ENCODE measurements at places on chromosomes 1 and 21. TPM values are rescaled to one million over a fixed set of nuclear protein-coding genes. Genes with fewer than 3 reads are reported as not detected.

SNRNP40 gene
- total RNA-seq: 117 TPM

PER3 gene
- 10.4 TPM for total RNA-seq

RGS13 gene
- not detected for total RNA-seq

PLA2G4A gene
- 3.8 TPM for total RNA-seq

LEFTY1 gene
- 65.4 TPM for total RNA-seq

- H3K4me1 ChIP-seq: no peaks in the 10 kb centered on the region
- 0 out of 2 replicates have a peak, but pooled peaks cover 10% of the 10 kb centered on the region for H3K36me3 ChIP-seq
- no peak overlapping the region for H3K27ac ChIP-seq
- DNase-seq: no peak
Measured at GRCh38 chr1:248372394-248372793, 3.2 kb upstream of the OR2T6 start.

DNA sequence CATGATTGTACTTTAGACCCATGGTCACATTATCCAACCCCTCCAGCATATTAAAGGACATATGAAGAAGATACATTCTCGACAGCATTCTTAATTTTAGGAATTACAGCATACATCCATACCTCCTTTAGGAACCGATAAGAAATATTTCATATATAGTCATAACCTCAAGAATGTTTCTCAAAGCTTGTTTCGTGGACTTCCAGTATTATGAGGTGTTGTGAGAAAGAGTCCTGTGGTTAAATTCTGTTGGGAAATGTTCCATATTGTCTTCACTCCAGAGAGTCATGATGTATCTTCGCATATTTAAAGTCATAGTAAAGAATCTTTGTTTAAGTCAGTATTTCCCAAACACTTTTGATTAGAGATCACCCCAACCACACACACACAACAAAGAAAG lies 321.0 kb upstream of the SNX7 start:
- H3K27ac ChIP-seq: no peak overlapping the region
- no peaks in the 10 kb centered on the region for H3K27me3 ChIP-seq
- DNase-seq: no peak

DNA sequence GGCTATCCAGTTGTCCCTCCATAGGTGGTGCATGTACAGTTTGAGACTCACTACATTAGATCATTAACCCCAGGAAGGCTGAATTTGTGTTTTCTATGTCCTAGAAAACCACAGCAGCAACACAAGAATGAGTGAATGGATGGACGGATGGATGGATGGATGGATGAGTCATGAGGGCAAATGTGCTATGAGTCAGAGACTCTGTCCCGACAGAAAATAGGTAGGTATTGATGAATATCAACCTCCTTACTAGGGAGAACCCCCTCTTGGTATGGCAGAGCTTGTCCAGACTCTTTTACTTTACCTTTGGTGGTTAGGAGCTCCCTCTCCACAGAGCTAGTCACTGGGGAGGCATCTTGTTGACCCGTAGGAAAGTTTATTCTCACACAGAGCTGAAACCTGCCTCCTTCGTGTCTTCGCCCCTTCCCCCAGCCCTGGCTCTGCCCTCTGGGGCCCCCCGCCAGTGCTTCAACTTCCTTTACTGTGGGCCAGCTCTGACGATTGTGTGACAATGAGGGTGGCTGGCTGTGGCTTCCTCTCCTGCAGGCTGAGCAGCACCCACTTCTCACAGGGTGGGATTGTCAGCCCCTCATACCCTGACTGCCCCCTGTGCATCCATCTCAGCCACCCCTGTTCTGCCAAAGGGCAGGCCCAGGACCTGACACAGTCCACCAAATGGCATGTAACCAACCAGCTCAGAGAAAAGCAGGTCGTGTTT lies 145.2 kb downstream of the FOXD2 start:
- no peak overlapping the region for H3K27ac ChIP-seq
- H3K4me3 ChIP-seq: no peak overlapping the region
- no peaks in the 10 kb centered on the region for H3K36me3 ChIP-seq
- H3K27me3 ChIP-seq: no peaks in the 10 kb centered on the region
- H3K4me1 ChIP-seq: no peaks in the 10 kb centered on the region

DNA sequence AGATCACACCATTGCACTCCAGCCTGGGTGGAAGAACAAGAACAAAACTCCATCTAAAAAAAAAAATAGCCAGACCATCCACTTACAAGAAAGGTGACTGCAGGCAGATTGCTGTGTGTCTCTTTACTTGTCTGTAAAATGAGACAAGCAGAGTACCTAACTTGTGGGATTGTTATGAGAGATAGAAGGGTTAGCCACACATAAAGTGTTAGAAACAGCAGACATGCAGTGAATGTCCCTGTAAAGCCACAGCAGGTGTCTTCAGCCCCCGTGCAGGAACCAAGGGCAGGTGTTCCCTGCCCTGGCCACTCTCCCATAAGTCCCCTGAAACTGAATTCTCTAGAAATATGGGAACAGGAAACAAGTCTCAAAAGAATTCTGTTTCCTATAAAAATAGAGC lies 40.8 kb upstream of the EFHD2 start:
- H3K4me3 ChIP-seq: no peak overlapping the region
- no peak overlapping the region for H3K27ac ChIP-seq
- H3K27me3 ChIP-seq: no peaks in the 10 kb centered on the region
- no peak for DNase-seq
- H3K4me1 ChIP-seq: peaks cover 7% of the 10 kb centered on the region

- no peak overlapping the region for H3K27ac ChIP-seq
- no peaks in the 10 kb centered on the region for H3K36me3 ChIP-seq
- peaks cover 7% of the 10 kb centered on the region for H3K4me1 ChIP-seq
- no peak overlapping the region for H3K4me3 ChIP-seq
- H3K27me3 ChIP-seq: no peaks in the 10 kb centered on the region
Measured at GRCh38 chr1:160951443-160952128, 3.0 kb downstream of the ITLN2 start.

GRCh38 chr1:29856340-29857114 lies 620.2 kb downstream of the PTPRU start:
- no peaks in the 10 kb centered on the region for H3K4me1 ChIP-seq
- no peak overlapping the region for H3K4me3 ChIP-seq
- no peaks in the 10 kb centered on the region for H3K36me3 ChIP-seq
- DNase-seq: no peak

DNA sequence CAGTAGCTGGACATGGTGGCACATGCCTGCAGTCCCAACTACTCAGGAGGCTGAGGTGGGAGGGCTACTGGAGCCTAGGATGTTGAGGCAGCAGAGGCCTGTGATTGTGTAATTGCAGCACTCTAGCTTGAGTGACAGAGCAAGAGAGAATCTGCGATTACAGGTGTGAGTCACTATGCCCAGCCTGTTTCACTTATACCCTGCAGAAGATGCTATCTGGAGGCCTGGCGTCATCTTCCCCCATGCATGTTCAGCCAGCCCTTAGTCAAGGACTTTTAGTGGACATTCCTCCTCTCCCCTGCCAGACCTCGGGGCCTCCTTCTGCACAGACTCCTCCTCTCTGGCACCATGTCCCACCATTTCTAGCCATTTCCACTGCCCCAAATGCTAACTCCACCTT lies 36.3 kb upstream of the RCC2 start:
- H3K36me3 ChIP-seq: no peaks in the 10 kb centered on the region
- H3K4me3 ChIP-seq: no peak overlapping the region
- H3K27me3 ChIP-seq: no peaks in the 10 kb centered on the region
- DNase-seq: no peak

DNA sequence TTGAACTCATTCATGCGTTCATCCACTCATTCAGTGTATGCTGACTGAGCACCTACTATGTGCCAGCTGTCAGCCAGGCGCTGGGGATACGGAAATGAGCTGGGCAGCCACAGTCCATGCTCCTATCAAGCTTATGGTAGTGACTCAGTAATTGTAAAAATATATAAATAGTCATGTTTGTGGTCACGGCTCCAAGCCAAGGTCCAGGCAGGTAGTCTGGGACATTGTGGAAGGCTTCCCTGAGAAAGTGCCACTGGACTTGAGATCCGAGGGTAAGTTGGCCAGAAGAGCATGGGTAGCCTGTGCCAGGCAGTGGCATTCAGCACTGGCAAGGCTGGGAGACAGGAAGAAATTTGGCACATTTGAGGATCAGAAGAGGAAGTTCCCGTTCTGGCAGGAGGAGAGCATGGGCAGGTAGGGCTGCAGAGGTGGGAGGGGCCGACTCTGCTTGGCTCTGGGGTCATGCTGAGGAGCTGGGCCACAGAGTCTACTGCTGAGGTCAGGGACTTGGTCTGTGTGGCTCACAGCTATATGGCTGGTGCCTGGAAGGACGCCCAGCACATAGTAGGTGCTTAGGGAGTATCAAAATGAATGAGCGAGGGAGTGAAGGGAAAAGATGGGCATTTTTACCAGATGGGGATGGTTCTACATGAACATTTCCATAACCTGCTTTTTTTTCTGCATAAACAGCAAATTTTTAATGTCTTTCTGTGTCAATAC lies 6.9 kb downstream of the PTPRF start:
- H3K4me1 ChIP-seq: peaks cover 27% of the 10 kb centered on the region
- 0 out of 2 replicates have a peak, but pooled peaks cover 3% of the 10 kb centered on the region for H3K36me3 ChIP-seq
- no peak overlapping the region for H3K27ac ChIP-seq
- H3K27me3 ChIP-seq: no peaks in the 10 kb centered on the region

DNA sequence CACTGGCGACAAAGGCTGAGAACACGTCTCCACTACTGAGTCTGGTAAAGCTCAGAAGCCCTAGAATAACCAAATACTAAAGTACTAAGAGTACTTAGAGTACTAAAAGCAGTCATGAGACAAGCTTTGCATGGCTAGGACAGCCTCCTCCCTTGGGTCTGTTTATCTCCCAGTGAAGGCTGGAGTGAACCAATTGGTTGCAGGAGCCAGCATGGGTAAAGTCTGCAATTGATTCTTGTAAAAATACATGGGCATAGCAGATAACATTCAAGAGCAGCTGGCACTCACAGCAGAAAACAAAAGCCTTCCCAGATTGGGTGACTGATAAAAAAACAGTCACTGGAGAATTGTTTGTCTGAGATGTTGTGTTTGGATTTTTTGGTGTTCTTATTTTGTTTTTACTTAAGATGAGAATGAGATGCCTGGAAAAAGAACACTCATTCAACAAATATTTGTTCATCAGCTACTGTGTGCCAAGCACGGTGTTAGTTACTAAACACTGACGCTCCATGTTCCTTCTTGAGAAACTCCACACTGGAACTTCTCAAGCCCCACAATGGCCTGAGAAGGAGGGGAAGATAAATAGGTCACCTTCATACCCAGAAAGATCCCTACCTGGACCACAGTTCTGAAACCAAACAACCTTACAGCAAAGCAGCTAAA lies 3.7 kb downstream of the IRF6 start:
- no peak for DNase-seq
- no peak overlapping the region for H3K27ac ChIP-seq
- H3K36me3 ChIP-seq: no peaks in the 10 kb centered on the region
- H3K27me3 ChIP-seq: no peaks in the 10 kb centered on the region
- no peak overlapping the region for H3K4me3 ChIP-seq
